ENCODE measurements at places on chromosomes 12 and 14.

DNA sequence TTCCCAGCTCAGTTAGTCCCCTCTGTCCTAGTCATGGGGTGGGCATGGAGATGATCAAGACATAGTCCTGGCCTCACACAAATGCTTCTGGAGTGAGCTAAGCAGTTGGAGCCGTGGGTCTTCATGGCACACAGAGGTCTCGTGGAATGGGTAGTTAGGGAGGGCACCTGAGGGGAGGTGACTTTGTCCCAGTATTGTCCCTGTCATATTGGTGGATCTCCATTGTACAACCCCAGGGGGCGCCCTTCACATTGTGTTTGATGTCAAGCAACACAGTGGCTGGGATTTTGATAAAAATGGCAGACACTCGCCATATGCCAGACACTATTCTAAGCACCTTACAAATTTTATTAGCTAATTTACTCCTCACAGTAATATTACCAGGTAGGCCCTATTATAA is 175.4 kb upstream of the LHX5 start:
- DNase-seq, result no peak

DNA sequence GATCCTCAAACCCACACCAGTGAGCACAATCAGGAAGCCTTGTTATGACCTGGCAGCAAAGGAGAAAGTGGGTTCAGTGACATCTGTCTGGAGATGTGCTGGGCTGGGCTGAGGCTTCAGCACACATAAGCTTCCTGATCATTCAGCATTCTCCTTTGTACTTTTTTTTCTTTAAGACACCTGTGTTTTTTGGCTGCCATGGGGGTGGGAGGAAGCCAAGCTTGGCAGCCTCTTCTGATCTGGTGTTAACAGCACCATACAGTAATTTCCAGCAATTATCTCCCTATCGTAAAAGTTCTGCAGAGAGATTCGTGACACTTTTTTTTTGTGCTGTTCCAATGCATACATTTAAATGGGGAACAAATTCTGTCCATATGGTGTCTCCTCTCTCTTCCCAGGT is 38.9 kb upstream of the RASSF3 start:
- peak; percentile 14 for DNase-seq

DNA sequence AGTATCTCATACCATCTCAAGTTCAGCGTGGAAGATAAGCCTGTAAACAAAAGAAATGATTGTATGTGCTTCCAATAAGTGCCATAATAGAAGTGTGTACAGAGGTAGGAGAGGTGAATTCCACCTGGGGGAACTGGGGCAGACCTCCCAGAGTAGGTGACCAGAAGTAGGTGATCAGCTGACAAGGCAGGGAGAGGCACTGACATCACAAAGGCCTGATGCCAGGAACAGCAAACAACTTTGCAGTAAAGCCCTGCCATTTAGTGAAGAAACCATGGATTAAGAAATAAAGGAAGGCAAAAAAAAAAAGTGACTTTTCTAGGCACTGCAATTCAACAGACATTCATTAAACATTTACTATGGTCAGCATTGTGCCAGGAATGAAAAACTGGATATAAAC is 31.1 kb downstream of the NR1H4 start:
- no peak for DNase-seq

- DNase-seq, result no peak
These were observed 46.6 kb upstream of the CDKN3 start for GRCh38 chr14:54350203-54350602.

- no peak for DNase-seq
These were observed 15.2 kb downstream of the HHIPL1 start for GRCh38 chr14:99660006-99660566.

DNA sequence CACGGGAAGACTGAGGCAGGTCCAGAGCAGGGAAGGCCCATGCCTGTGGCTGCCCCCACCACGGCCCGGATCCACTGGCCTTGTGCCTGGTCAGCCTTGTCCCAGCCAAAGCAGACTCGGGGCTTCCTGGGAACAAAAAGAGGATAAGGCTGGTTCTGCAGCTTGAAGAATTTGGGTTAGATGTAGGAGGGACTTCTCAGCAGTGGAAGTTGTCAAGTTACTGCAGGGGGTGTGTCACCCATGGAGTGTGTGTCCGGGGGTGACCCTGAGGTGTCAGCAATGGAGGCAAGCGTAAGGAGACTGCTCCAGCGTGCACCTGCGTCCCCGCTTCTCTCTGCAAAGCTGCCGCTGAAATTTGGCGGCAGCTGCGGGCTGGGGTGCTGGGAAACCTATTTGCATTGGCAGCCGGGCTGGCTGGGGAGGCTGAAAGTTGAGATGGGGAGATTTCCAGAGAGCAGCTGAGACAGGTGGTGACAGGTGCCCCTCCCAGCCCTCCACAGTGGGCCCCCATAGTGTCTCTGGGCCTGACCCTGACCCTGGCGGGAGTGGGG is 12.5 kb upstream of the TNFAIP2 start:
- DNase-seq, result peak; percentile 85

DNA sequence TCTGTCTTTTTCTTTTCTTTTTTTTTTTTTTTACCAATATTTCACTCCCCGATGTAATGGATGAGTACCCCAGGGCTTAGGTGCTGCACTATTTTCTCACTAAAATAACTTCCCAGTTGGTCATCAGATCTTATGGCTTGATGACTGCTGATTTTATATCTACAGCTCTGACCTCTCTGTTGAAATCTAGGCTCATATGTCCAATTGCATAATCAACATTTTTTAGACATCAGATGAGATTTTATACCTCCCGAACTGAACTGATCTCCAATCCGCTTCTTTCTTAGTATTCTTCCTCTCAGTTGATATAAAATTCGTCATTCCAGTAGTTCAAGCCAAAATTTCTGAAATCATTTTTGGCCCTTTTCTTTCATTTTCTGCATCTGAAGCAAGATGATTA is 1236.5 kb downstream of the SLC16A7 start:
- no peak for DNase-seq

GRCh38 chr12:113230315-113231234 is 9.3 kb downstream of the TPCN1 start:
- no peak for DNase-seq

DNA sequence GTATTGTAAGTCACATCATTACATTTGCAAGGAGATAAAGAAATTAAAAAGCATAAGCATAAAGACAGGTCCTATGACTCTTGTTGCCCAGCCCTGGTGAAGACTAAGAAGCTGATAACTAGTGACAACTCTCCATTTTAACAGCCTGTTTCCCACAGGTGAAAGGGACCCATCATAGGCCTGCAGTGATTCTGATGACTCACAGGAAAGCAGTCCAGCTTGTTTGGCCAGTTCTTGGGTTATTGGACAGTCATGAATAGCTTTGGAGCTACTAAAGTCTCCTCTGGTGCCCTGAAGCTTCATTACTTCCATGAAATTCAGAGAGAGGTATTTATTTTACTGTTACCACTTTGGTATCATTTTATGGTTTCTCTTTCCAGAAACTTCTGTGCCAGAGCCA is 55.5 kb upstream of the DYRK2 start:
- no peak for DNase-seq

GRCh38 chr14:33646692-33647260 is 304.1 kb downstream of the EGLN3 start:
- no peak for DNase-seq

DNA sequence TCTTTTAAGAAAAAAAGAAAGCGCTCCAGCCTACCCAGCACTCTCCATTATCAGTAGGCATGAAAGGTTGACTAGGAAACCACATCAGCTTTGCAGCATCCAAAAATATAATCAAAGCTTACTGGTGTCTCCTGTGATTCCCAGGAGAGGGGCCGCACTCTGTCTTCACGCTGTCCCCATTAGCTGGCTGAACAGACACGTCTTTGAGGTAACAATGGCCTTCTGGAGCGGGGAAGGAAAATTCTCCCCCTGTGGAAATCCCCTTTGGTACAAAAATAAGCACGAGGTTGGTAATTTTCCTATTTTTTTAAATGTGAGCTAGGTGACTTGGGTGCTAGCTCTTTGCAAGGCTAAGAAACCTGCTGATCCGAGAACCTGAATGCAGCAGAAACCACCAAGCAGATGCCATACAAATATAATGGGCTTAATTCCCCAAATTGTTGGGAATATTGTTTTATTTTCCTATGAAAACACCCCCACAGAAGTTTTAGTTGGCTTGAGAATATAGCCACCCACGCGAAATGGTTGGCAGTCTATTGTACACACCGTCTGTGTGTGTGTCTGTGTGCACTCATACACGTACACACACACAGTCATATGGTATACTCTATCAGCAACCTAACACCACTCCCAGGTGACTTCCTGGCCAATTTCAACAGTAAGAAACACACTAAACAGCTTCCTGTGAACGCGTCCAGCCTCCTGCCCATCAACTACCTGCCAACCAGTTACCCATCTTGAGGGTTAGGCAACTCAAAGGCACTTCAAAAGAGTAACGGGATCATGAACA is 71.2 kb downstream of the KSR2 start:
- DNase-seq, result no peak

DNA sequence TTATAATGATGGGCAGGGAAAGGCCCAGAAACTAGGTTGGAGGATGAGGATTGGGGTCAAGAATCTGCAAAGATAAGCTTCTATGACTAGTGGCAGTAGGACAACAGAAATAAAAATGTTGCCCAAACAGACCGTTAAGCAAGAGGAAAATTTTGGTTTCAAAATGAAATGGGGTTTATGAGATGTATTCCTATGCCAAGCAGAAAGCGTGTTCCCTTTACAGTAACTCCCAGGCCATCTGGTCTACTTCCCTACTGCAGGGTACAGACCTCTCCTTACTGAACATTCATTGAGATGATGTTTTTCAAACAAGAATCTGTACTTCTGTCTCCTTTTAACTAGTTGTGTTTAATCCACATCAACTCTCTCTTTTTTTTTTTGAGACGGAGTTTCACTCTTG is 20.4 kb upstream of the TMEM229B start:
- peak; percentile 66 for DNase-seq

DNA sequence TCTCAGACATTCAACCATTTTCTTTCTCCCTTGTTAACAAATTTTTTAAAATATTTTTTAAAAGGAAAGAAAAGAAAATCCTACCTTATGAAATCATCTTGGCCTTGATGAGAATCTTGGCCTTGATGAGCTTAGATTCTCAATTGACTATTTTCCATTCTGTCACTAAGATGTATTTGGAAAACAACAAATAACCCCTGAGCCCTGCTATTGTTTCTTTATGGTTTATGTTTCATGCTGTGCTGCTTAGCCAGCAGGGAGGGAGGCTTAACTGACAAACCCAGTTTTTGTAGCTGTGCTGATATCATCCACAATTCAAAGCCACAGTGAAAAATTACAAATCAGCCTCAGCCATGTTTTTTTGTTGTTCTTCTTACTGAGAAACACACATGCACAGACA is 404.1 kb downstream of the RAD51B start:
- DNase-seq, result no peak

GRCh38 chr12:76173756-76174155 is 89.3 kb upstream of the NAP1L1 start:
- no peak for DNase-seq

GRCh38 chr12:75208856-75209811 is 505 bp downstream of the KCNC2 start:
- DNase-seq, result no peak

- DNase-seq, result no peak
These were observed 165.7 kb downstream of the AKAP6 start for GRCh38 chr14:32494609-32495434.

GRCh38 chr12:8038659-8039114 is 6.2 kb downstream of the FOXJ2 start:
- DNase-seq, result peak; percentile 24

- no peak for DNase-seq
These were observed 42.8 kb upstream of the NUAK1 start for GRCh38 chr12:106181401-106182114.

GRCh38 chr14:91032248-91032647 is 28.2 kb downstream of the RPS6KA5 start:
- DNase-seq, result no peak

All from NCI-H1694 treated with DMSO at 0.1 percent for 48 hours (cell line).